NCI-H1092 (cell line): ENCODE measurements at places on chromosomes 1 and 21.

- no peak for DNase-seq
Observed at GRCh38 chr1:234925440-234926263, 203.0 kb downstream of the TOMM20 start.

- DNase-seq = no peak
Observed at GRCh38 chr1:28144203-28145135, 32.0 kb downstream of the PTAFR start.

DNA sequence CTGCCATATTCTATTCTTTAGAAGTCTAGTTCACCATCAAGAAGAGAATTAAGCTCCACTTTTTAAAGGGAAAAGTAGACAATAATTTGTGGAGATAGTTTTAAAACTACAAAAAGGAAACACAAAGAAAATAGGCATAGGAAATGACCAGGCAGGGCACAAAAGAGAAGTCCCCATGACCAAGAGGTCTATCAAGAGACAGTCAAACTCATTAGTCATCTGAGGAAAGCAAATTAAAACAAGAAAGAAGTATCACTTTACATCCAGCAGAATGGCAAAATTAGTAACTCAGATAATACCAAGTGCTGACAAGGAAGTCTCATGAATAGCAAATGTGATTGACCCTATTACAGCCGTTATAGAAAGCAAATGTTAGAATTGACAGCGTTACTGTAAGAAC is 243.7 kb upstream of the SNX7 start:
- DNase-seq = no peak

- no peak for DNase-seq
Observed at GRCh38 chr1:198253668-198254067, 96.9 kb downstream of the NEK7 start.

DNA sequence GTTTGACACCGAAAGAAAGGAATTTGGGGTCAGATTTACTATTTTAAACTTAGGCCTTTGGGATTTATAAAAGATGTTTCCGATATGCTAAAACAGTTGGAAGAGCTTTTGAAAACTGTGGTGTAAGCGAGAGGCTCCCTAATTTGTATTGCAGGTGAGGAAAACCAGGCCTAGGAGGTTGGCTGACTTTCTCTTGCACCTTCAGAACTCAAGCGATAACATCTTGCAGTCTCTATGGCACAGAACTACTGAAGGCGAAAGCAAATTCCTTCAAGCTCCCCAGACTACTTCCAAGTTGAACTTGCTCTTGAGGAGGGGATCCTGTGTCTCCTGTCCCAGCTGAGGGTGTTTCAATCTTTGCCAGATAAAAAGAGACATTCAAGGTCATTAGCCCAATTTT is 685.7 kb downstream of the ADGRL2 start:
- DNase-seq = no peak

DNA sequence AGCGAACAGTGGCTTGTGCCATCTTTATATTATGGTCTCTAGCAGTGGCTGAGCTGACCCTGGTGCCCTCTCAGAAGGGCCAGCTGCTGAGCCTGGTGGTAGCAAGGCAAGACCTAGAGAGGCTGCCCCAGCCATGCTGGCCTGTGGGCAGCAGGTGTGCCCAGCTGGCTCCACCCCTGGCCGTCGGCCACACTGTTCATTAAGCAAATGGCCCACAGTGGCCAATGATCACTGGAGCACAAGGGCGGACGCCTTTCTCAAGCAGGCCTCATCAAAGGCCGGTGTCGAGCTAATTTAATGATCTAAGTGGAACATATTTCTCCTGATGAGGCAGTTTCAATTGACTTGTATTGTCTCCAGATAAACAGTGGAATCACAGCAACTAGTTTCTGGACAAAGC is 89.4 kb downstream of the GRIK3 start:
- DNase-seq = peak; percentile 46

GRCh38 chr1:234918961-234919761 is 209.5 kb downstream of the TOMM20 start:
- DNase-seq = no peak

DNA sequence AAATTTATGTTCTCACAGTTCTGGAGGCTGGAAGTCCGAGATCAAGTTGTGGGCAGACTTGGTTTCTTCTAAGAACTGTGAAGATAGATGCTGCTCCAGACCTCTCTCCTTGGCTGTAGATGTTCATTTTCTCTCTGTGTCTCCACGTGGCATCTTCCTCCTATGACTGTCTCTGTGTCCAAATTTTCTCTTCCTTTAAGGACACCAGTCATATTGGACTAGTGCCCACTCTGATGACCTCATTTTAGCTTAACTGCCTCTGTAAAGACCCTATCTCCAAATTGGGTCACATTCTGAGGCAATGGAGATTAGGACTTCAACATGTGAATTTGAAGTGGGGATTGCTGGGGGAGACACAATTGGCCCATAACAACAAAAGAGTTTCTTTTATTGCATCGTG is 125.3 kb upstream of the ETS2 start:
- DNase-seq = no peak

DNA sequence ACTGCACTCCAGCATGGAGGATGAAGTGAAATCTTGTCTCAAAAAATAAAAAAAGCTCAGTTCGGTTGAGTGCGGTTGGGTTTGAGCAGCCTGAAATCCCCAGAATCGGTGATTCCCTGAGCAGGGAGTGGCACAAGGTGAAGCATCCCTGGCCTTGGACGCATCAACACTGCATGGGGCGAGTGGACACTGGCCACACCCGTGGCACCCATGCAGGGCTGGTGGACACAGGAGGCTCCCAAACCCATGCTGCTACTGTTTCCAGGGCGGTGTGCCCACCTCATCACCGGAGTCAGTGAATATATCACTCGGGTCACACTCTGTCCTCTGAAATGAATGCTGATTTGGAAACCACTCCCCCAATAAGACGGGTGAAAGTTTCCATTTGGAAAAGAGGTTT is 53.4 kb upstream of the ACTRT2 start:
- no peak for DNase-seq
